Dermis blood vessel endothelial cell (primary cell): ENCODE measurements at places on chromosomes 2 and 18.
A peak's percentile ranks its signal among the peaks of the same experiment; 100 is the strongest.

DNA sequence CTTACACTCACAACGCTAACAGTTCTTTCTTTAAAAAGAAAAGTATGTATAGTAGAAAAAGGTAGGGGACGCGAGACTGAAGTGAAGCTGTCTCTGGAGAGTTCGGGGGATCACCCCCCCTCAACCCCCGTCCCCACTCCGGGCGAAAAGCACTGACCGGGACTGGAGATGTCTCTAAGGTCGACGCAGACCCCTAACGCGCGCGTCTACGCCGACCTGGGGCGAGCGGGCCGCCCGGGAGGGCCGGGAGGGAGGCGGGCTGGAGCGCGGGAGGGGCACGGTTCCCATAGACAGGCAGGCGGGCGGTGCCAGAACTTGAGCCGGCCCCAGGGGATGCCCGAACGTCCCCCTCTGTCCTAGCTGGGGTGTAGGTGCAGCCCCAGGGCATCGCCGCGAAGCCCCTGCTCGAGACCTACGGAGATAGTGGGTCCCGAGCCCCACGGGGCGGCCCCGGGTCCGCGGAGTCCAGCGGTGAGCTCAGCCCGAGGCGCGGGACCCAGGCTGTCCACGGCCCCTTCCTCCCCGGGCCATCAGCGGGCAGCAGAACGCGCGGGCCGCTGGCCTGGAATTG, 82.2 kb downstream of the CHRNA1 start:
- peak; percentile 46 for DNase-seq

- DNase-seq = no peak
These were observed 235.6 kb upstream of the CDH2 start for GRCh38 chr18:28412521-28412920.

GRCh38 chr2:42921721-42922120, 129.3 kb upstream of the HAAO start:
- no peak for DNase-seq

- DNase-seq = no peak
These were observed 96.5 kb downstream of the ZFP36L2 start for GRCh38 chr2:43129676-43130547.

DNA sequence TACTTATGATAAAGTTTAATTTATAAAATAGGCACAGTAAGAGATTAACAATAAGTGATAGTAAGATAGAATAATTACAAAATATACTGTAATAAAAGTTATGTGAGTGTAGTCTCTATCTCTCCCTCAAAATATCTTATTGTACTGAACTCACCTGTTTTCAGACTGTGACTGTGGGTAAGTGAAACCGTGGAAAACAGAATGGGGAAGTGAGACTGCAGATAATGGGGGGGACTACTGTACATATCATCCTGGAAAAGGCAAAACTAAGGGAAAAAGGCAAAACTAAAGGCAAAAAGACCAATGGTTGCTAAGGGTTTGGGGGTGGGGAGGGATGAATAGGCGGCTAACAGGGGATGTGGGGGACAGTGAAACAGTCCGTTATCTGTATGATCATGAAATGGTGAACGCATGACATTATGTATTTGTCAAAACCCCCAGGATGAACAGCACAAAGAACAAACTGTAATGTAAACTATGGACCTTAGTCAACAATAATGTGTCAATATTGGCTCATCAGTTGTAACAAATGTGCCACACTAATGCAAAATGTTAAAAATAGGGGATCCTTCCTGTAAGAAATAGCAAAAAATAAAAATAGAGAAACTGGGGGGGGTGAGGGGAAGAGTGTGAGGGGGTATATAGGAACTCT, 93.8 kb downstream of the EPB41L3 start:
- DNase-seq = no peak
